Stimulated activated CD4-positive, alpha-beta T cell treated with anti-CD3 and anti-CD28 coated beads, TNF-alpha, amount 100 ng/mL, for 24 hours (primary cell): ENCODE measurements at places on chromosomes 6 and 20.

- no peak for DNase-seq
These were observed 173.0 kb downstream of the PLCB4 start for GRCh38 chr20:9241721-9242427.

DNA sequence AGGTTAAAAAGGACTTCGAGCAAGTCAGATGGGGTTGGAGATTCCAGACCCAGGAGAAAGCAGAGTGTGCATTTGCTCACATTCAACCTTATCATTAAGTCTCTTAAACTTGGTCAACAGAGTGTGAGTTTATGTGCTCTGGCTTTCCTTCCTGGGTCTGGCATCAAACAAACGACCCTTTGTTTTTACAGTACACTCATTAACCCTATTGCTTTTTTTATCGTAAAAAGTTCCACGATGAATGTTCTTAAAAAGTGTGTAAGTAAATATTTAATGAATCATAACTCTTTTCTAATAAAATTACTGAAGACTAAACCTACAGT is 2.5 kb downstream of the FYN start:
- no peak for DNase-seq

DNA sequence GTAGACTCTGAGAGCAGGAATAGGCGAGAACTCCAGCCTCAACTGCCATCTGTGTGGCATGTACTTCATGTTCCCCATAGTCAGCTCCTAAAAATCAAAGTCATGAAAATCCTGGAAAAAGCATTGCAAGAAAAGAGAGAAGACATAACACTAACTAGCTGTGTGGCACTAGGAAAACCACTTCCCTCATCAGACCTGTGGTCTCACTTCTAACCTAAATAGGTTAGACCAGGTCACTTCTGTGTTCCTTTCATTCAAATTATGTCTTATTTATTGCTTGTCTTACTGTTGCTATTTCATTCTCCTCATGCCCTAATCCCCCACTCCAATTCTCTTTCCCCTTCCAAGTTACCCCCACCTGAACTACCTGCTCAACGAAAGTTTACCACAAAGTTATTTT is 70.2 kb downstream of the TNFRSF21 start:
- DNase-seq: no peak

- DNase-seq: no peak
These were observed 99.4 kb upstream of the RIPOR2 start for GRCh38 chr6:25035174-25035511.

- no peak for DNase-seq
These were observed 24.0 kb upstream of the LRRC1 start for GRCh38 chr6:53770780-53771249.

- DNase-seq: no peak
These were observed 104.0 kb downstream of the MKKS start for GRCh38 chr20:10330071-10330470.

- no peak for DNase-seq
These were observed 3.4 kb upstream of the DUSP22 start for GRCh38 chr6:288866-289265.

DNA sequence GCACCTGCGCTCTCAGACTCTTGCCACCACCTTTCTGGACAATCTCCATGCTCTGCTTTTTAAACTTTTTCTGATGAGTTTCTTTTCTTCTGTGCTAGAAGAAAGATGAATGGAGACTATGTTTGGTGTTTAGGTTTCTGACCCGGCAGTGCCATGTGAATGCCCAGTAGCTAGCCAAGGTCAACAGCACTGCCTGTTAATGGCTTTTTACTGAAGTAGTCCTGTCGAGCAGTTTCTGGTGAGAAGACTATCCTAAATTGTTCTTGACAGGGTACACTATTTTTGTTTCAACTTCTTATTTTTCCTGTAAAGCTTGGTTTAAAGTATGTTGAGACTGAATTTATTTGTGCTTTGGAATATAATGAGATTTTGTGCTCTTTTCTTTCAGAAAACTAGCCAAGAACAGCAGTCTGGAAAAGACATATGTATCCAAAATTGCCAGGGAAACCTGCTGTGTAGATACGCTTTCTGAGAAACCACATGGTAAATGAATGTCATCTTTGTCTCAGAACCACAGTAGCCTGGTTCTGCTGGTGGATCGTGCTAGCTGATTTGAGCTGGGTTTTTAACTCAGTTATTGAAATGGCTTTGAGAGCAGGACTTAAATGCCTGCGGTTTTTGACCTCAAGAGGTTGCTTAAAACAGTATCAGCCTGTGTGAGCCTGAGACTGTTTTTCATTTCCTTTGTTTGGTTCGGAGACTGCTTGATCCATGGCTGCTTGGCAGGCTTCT is 48.1 kb downstream of the KCNS1 start:
- DNase-seq: no peak

DNA sequence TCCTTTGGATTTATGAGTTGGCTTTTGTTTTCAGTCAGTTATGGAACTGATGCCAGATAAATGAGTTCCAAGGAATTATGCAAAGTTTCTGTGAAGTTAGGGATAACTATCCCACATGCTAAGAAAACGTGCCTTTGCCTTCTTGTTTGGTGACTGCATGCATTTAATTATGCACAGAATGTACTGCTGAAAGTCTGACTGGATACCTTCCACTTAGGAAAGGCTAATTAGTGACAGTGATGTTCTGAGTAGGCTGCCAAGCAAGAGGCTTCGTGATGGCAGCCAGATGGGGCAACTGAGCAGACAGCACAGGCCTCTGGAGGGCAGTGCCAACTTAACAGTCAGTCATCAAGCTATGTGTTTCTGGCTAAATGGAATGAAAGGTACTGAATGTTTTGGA is 289.9 kb downstream of the CD109 start:
- no peak for DNase-seq

- DNase-seq: no peak
These were observed 87.4 kb downstream of the CD24 start for GRCh38 chr6:106886922-106887797.

- DNase-seq: no peak
These were observed 72.1 kb downstream of the SLC24A3 start for GRCh38 chr20:19284400-19285178.

DNA sequence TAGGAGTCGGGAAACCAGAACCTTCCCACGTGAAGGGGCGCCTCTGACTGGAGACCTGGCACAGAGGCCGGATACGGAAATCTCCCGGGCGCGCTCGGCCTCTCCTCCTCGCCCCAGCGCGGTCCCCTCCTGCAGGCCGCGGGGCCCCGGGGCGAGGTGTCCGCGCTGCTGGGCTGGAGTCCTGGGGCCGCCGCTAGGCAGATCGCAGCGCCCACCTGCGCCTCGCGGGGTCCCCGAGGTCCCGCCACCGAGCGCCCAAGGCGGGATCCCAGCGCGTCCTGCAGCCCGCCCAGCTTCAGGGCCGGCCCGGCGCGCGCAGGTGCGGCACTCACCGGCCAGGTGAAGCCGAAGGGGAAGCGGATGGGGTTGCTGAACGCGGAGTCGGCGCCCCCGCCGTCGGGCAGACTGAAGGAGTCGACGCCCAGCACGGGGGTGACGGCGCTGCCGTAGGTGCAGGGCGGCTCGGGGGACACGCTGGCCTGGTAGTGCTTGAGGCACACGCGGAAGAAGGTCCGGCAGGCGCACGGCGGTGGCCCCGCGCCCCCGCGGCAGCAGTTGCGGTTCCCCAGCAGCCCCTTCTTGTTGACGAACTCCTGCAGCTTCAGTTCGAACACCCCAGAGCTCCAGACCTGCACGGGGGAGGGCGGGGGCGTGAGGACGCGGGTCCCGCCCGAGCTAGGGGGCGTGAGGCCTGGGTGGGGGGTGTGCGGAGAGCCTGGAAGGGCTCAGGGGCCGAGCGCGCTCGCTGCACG is 1.5 kb downstream of the DLL1 start:
- DNase-seq: no peak

GRCh38 chr6:168150551-168151320 is 71.7 kb upstream of the FRMD1 start:
- DNase-seq: no peak

GRCh38 chr20:46134716-46135115 is 16.6 kb downstream of the CD40 start:
- no peak for DNase-seq

DNA sequence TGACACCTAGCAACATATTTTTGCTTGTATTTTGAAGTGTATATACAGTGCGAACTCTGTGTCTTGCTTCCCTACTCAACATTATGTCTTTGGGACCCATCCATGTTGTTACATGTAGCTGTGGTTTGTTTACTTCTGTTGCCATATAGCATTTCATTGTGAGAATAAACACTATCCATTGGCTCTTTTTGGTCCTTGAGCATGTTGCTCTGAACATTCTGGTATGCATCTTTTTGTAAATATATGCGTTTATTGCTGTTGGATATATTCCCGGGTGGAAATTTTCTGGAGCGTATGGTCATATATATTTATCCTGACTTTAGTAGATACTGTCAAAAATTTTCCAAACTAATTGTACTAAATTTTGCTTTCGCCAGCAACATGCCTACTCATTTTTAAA is 222.5 kb upstream of the SPTLC3 start:
- DNase-seq: no peak

DNA sequence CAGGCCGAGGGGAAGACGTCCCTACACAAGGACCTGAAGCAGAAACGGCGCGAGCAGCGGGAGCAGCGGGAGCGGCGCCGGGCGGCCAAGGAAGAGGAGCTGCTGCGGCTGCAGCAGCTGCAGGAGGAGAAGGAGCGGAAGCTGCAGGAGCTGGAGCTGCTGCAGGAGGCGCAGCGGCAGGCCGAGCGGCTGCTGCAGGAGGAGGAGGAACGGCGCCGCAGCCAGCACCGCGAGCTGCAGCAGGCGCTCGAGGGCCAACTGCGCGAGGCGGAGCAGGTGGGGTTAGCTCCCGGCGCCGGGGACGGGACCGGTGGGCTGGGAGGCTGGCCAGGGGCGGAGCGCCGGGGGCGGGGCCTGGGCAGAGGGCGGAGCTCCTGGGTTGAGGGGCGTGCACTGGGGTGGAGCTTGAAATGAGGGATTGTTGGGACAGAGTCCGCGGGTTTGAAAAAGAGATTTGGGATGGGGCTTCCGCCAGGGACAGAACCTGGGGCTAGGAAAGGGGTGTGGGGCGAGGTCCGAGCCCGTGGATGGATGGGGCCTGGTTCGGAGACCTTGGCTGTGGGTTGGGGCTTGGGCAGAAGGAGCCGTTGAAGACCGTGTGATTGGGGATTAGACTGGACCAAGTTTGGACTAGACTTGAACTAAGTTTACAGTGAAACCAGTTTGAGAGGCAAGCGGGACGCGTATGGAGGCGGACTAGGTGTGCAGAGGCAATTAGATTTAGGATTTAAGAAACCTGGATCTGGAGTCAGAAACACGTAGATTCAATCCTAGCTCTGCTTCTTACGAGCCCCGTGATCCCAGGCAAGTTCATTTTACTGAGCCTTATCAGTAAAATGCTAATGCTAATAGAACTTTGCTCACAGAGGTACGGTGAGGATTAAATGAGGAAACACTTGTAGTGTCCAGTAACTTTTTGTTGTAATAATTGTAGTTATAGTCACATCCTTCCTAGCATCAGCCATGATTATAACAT is 20.9 kb downstream of the DEF6 start:
- DNase-seq: no peak

GRCh38 chr6:89797317-89797716 is 22.3 kb downstream of the MDN1 start:
- no peak for DNase-seq

GRCh38 chr6:130671577-130671976 is 155.6 kb upstream of the SMLR1 start:
- no peak for DNase-seq

DNA sequence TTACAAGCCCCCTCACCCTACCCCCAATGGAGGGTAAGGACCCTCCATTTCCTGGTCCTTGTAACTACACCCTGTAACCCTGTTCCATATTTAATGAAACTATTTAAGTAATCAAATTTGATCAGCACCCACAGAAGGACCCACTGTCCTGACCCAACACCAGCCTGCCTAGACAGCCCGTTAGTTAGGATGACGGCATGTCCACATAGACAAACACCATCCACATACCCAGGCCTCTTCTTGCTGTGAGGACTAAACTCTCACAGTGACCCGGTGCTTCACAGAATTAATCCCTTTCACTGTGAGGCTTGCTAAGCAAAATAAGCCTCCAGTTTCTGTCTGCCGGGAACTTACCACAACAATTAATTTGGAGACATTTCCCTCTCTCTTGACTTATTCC is 32.8 kb upstream of the FOXQ1 start:
- DNase-seq: no peak
